ENCODE measurements at places on chromosomes 7 and 10. TPM values are rescaled to one million over a fixed set of nuclear protein-coding genes. Genes with fewer than 3 reads are reported as not detected.

The TRPV5 gene
- not detected for total RNA-seq

The FAM25G gene
- not detected for total RNA-seq

The SPAG6 gene
- not detected for total RNA-seq

The CEP55 gene
- total RNA-seq = 3.7 TPM

The GBX1 gene
- not detected for total RNA-seq

The SUN3 gene
- not detected for total RNA-seq

The CALML5 gene
- total RNA-seq = not detected

The DDC gene
- total RNA-seq = not detected

The POMZP3 gene
- total RNA-seq = 11.7 TPM

The LBX1 gene
- not detected for total RNA-seq

The CCDC3 gene
- total RNA-seq = 25.8 TPM

The CCL26 gene
- not detected for total RNA-seq

The ABCB1 gene
- 1.8 TPM for total RNA-seq

The AKR1B15 gene
- not detected for total RNA-seq

The FGFBP3 gene
- 3.3 TPM for total RNA-seq

The HECW1 gene
- 3.3 TPM for total RNA-seq

The FAM25C gene
- total RNA-seq = not detected

The IFIT1B gene
- not detected for total RNA-seq

The CYP2C19 gene
- total RNA-seq = not detected

The SLC16A9 gene
- 4.4 TPM for total RNA-seq

The SPDYE5 gene
- not detected for total RNA-seq

The CCAR1 gene
- 62.4 TPM for total RNA-seq

The IMPDH1 gene
- total RNA-seq = 43.9 TPM

The BLNK gene
- total RNA-seq = not detected

The BICC1 gene
- total RNA-seq = 37.5 TPM

The PANK1 gene
- 7.9 TPM for total RNA-seq

The RAPGEF5 gene
- total RNA-seq = 1.0 TPM

The EBLN1 gene
- not detected for total RNA-seq

The GPR141 gene
- not detected for total RNA-seq

The ELFN1 gene
- 18.0 TPM for total RNA-seq

The FOXI2 gene
- not detected for total RNA-seq

The JAKMIP3 gene
- 0.54 TPM for total RNA-seq

The INSIG1 gene
- 55.7 TPM for total RNA-seq

The RBM33 gene
- 50.5 TPM for total RNA-seq

The ASAH2B gene
- total RNA-seq = 7.6 TPM

The HKDC1 gene
- total RNA-seq = 4.2 TPM

The TMEM213 gene
- not detected for total RNA-seq

The ARHGEF35 gene
- total RNA-seq = 4.4 TPM

The HOXA4 gene
- not detected for total RNA-seq

The SPAM1 gene
- not detected for total RNA-seq

The OPN4 gene
- total RNA-seq = not detected

The PNLIP gene
- not detected for total RNA-seq

The DCLRE1C gene
- total RNA-seq = 10.1 TPM

The PEX1 gene
- 6.5 TPM for total RNA-seq

The IFIT2 gene
- total RNA-seq = 42.0 TPM

The SGCE gene
- total RNA-seq = 38.3 TPM

The VPS26A gene
- total RNA-seq = 61.6 TPM

The HTR7 gene
- 0.89 TPM for total RNA-seq
